ENCODE measurements at places on chromosomes 7 and 10.

- DNase-seq = no peak
These were observed 82.1 kb downstream of the SLC37A3 start for GRCh38 chr7:140316165-140316661.

GRCh38 chr7:142984297-142984696 is 22.1 kb upstream of the KEL start:
- no peak for DNase-seq

DNA sequence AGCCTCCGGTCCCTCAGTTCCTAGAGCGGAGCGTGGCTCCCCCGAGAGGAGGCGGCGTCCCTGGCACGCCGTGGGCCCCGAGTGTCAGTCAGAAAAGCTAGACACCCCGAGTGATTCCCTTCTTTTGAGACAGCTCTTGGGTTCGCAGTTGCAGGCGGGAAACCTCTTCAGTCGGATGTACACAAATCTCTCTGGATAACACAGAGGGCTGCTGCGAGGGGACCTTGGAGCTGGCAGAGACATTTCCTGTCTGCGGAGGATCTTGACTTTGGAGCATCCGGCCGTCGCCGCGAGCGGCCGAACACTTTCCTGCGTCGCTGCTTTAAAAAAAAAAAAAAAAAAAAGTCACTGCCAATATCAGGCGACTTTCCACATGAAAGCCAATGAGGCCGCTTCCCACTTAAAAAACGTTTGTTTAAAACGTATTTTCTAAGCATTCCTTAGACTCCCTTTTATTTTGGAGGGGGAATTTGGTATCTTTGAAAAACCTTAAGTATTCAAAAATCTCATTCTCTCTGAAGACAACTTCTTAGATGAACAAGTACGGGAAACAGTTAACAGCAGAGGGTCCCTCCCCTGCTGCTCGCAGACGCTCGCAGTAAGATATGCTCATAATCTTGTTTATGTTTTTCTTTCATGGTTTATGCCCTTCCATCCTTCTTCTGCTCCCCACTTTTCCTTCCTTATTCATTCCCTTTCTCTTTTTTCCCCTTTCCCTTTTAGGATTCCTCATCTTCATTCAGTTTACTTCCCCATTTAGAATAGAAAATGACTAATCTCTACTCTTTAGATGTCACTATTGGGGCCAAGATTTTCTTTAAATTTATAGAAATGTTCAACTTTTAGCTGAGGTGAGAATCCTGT is 10.0 kb downstream of the HHEX start:
- DNase-seq = no peak

- no peak for DNase-seq
These were observed 122.2 kb downstream of the PCLO start for GRCh38 chr7:83040484-83040883.

GRCh38 chr10:78572565-78572964 is 496.2 kb upstream of the ZMIZ1 start:
- DNase-seq = no peak

DNA sequence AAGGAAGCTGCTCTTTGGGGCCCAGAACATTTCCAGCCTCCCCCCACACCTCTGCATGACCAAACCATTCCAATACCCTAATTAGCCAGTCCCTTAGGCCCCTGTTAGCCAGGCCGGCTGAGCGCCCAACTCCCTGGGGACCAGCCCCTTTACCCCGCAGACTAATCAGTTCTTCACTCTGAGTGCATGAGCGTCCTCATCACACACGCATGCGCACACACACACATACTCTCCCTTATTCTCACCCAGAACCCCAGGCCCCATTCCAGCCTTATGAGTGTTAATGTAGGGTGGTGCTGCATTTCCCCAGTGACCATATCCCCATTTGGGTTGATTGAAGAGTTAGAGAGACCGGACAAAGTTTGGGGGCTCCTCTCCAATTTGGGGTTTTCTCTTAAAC is 77.0 kb upstream of the SLF2 start:
- no peak for DNase-seq

DNA sequence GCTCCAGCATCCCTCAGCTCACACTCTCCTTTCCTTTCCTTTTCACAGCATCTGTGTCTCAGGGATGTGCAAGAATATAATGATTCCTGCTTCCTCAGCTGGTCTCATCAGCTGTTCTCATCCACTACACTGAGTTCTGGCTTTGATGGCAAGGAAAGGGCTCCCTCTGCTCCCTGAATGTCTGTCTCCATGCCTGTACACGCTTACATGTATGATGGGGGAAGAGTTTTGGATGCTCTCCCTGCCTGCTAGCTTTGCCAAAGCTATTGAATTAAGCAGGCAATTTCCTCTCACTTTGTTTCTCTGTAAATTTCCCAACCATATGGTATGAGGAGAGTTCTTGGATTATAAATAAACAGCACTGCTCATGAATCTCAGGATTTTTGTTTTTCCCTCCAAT is 254.5 kb downstream of the SORCS3 start:
- no peak for DNase-seq

Measured in GM13977 (cell line).